NCI-H774 (cell line): ENCODE measurements at places on chromosomes 6 and 20.

GRCh38 chr6:18263418-18264218 lies 712 bp downstream of the DEK start:
- DNase-seq: no peak

GRCh38 chr6:5128351-5128750 lies 43.2 kb downstream of the PPP1R3G start:
- DNase-seq: no peak

GRCh38 chr20:7161690-7162089 lies 394.2 kb downstream of the BMP2 start:
- no peak for DNase-seq

- DNase-seq: no peak
Observed at GRCh38 chr6:49513153-49513989, 13.6 kb downstream of the GLYATL3 start.

GRCh38 chr20:16115911-16116552 lies 457.2 kb downstream of the KIF16B start:
- no peak for DNase-seq

- no peak for DNase-seq
Observed at GRCh38 chr6:142240179-142240578, 61.6 kb upstream of the ADGRG6 start.

DNA sequence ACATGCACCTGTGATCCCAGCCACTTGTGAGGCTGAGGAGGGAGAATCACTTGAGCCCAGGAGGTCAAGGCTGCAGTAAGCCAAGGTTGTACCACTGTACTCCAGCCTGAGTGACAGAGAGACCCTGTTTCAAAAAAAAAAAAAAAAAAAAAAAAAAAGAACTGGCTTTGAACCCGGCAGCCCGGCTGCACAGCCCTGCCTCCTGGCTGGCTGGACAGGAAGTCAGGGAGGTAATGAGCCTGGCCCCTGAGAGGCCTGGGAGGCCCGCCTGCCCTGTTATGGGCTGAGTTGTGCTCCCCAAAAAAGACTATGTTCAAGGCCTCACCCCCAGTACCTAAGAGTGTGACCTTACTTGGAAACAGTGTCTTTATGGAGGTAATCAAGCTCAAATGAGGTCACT lies 65.6 kb downstream of the ABHD12 start:
- no peak for DNase-seq

GRCh38 chr6:113190170-113190569 lies 667.0 kb upstream of the MARCKS start:
- no peak for DNase-seq

GRCh38 chr20:17430125-17430950 lies 100.8 kb downstream of the BFSP1 start:
- peak; percentile 66 for DNase-seq

GRCh38 chr6:101876431-101876830 lies 482.9 kb downstream of the GRIK2 start:
- peak; percentile 41 for DNase-seq

GRCh38 chr6:52741872-52742271 lies 21.4 kb downstream of the GSTA2 start:
- no peak for DNase-seq

DNA sequence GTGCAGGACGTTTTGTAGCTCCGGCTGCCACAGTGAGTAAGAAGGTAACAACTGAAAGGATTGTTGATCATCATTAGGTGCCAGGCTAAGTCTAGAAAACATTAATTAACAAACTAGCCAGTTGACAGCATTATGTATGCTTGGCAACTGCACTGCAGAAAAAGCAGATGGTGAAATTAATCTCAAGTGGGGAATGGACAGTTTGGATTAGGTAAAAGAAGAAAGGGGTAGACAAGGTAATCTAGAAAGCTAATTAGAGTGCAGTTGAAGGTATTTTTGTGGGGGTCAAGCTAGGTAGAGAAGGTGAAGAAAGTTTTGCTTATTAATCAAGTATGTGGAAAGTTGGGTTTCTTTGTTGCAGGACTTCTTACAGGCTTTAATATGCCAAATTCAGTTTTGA lies 69.7 kb upstream of the HINT3 start:
- DNase-seq: peak; percentile 42

- no peak for DNase-seq
Observed at GRCh38 chr20:32165836-32166545, 41.6 kb downstream of the PLAGL2 start.

DNA sequence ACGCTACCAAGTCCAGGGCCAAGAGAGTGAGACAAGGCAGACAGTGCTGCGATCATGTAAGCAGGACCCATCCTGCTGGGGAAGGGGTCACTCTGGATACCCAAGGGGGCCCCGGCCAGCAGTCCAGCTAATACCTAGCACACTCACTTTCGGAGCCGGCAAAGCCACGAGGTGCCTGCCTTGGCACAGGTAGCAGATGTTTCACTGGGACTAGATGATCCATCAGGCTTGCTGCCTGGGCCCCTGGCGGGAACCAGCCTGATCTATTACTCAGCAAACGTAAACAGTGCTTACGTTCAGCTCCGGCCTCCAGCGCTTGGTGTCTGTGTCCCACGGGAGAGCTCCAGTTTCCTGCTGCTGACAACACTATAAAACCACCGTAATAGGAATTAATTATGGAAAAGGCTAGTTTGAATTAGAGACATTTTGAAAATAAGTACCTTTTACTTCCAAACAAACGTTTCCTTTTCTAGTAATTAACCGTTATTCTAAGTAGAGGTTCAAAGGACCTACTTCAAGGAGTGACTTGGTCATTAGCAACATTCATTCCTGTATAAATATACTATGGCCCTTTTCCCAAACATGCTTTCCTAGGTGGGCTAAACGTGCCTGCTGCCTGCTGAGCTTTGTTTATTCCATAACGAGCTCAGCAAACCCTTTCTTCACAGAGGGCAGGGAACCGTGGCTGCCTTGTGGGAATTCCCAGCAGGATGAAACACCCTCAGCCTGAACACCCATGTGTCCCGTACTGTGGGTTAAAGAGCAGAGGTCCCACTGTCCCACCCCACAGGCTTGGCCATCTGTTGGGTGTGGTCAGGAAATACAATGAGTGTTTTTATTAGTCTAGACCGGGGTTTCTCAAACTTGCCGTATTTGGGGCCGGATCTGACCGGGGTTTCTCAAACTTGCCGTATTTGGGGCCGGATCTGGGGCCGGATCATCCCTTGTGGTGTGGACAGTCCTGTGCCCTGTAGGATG lies 18.4 kb downstream of the SLC22A23 start:
- DNase-seq: no peak

DNA sequence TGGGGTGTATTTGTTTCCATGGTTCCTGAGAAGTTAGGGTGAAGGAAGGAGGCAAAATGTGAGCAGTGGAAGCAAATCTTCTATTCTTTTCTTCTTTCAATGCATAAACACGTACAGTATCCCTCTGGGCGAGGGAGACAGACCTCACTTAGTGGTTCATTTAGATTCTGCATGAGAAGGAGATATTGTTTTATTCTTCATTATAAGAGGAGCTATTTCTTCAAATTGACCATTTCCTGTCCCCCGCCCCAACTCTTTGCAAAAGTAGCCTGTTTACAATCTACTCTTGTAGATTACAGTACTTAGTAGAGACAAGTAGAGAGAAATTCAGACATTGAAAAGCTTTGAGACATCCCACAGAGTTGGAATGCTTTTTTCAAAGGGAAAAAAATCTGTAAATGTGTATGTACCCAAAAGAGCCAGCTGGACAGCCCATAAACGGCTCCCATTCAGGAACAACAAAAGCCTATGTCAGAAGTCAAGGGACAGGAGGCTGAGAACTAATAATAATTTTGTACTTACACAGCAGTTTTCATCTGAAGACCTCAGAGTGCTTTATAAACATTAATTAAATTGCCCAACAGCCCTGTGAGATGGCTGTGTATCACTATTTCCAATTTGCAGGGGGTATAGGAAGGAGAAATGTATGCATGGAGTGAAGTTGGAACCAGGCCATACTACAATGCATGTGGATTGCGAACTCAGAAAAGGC lies 23.9 kb downstream of the CD83 start:
- DNase-seq: no peak

GRCh38 chr20:31597481-31597855 lies 7.6 kb upstream of the ID1 start:
- DNase-seq: no peak

GRCh38 chr6:138651491-138651890 lies 122.1 kb upstream of the CCDC28A start:
- no peak for DNase-seq

- DNase-seq: no peak
Observed at GRCh38 chr20:18279242-18279641, 9.1 kb upstream of the ZNF133 start.

- no peak for DNase-seq
Observed at GRCh38 chr20:33676121-33676520, 1.9 kb upstream of the NECAB3 start.

GRCh38 chr6:22435151-22435550 lies 134.2 kb upstream of the HDGFL1 start:
- no peak for DNase-seq

- no peak for DNase-seq
Observed at GRCh38 chr6:7201444-7201731, 93.6 kb downstream of the RREB1 start.

- DNase-seq: no peak
Observed at GRCh38 chr6:35300848-35301247, 3.2 kb downstream of the DEF6 start.

DNA sequence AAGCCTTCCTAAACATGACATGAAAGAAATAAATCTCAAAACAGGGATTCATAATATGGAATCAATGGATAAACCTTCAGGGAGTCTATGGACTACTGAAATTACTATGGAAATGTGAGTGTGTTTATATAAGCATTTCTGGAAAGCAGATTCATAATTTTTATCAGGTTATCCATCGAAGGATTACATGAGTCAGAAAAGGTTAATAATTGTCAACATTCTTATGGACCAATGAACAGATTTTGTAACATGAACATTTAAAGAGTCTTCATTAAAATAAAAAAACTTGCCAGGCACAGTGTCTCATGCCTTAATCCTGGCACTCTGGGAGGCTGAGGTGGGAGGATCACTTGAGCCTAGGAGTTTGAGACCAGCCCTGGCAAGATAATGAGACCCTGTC lies 84.8 kb downstream of the AHI1 start:
- DNase-seq: no peak
